ENCODE measurements at places on chromosomes 4 and X. TPM values are rescaled to one million over a fixed set of nuclear protein-coding genes. Genes with fewer than 3 reads are reported as not detected.

GRCh38 chr4:140906993-140907962 is 151.1 kb upstream of the TBC1D9 start:
- no peak for DNase-seq

The POLA1 gene
- total RNA-seq, result 44.8 TPM

GRCh38 chr4:118969359-118969758 is 80.7 kb downstream of the SYNPO2 start:
- DNase-seq, result no peak

- DNase-seq, result no peak
Observed at GRCh38 chr4:95428291-95429070, 120.3 kb downstream of the UNC5C start.

The CWH43 gene
- total RNA-seq, result not detected

The SULT1B1 gene
- total RNA-seq, result 0.46 TPM

DNA sequence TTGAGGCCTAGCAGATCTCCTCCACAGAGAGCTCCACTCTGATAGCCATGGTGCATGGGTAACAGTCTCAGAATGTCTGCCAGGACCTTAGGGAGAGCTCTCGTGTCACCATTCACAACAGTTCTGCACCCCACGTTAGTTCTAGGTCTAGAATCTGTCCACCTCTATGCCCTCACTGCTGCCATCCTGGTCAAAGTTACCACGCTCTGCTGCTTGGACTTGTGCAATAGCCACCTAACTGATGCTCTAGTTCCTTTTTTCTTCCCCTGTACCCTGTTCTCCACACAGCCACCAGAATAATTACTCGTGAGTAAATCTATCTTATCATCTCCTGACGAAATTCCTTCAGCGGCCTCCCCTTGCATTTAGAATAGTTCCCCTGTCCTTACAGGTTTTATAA is 268.8 kb upstream of the GATB start:
- no peak for DNase-seq

DNA sequence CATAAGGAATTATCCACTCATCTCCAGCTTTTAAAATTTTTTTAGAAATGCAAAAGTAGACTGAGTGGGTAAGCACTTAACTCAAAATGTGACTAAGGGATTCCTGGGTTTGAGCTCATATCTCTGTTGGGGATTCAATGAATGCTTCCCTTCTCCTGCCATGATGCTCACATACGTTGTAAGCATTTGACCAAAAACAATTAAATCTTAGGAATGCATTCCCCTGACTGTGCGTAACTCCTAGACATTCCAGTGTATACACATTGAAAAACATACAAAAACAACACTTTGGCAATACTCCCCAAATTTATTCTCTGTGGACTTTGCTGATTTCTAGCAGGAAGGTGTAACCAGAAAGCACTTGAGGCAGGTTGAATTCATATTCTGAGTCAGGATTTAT is 29.8 kb downstream of the SPANXA2 start:
- DNase-seq, result no peak

DNA sequence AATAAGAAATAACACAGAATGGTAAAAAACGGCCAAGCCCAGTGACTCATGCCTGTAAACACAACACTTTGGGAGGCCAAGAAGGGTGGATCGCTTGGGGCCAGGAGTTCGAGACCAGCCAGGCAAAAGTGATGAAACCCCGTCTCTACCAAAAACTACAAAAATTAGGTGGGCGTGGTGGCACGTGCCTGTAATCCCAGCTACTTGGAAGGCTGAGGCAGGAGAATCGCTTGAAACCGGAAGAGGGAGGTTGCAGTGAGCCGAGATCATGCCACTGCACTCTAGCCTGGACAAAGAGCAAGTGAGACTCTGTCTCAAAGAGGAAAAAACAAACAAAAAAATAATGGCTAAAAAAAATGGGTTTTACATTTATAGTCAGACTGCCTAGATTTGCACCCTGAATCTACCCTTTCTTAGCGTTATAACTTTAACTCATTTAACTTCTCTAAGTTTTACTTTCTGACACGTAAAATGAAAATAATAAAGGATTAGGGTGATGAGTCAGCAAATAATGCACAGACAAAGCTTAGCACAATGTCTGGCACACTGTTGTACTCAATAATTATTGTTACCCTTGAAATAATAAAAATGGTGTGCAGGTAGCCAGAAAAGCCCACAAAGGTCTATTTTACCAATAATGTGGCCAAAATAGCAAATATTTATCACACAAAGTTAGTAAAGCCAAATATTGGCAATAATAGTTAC is 55.0 kb downstream of the ATP11C start:
- DNase-seq, result no peak

The CT47B1 gene
- total RNA-seq, result not detected

The PAGE2B gene
- total RNA-seq, result not detected

GRCh38 chrX:1938190-1938589 is 323.3 kb downstream of the ASMT start:
- DNase-seq, result no peak

- DNase-seq, result no peak
Observed at GRCh38 chr4:82577451-82577850, 15.7 kb upstream of the TMEM150C start.

The CXXC4 gene
- 40.8 TPM for total RNA-seq

The DDX53 gene
- not detected for total RNA-seq

DNA sequence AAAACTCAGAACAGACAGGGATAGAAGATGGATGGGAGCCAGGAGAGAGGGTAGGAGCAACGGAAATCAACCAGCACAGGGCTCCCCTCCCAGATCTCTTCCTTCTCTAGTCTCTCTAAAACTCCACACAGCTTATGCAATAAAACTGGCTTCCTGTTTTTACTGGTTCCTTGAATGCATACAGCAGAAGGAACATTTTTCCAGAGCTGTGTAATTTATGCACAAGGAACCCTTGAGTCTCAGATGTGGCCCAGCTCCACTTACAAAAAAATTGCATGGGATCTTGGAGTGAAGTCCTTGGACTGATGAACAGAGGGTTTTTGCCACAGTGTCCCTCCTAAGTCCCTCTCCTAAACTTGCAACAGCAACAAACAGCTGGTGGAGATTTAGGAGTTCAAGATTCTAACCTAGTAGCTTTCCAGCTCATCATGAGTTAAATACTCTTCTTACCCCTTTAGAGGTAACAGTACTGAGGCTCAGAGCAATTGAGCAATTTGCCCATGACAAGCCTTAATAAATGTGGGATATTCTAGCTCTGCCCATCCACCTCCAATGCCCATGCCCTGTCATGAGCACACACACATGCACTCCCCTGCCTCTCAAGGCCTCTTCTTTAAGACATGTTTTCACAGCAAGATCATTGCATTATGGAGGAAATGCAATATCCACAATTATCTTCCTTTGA is 18.4 kb upstream of the CC2D2A start:
- no peak for DNase-seq

The TMEM154 gene
- total RNA-seq, result 0.46 TPM

DNA sequence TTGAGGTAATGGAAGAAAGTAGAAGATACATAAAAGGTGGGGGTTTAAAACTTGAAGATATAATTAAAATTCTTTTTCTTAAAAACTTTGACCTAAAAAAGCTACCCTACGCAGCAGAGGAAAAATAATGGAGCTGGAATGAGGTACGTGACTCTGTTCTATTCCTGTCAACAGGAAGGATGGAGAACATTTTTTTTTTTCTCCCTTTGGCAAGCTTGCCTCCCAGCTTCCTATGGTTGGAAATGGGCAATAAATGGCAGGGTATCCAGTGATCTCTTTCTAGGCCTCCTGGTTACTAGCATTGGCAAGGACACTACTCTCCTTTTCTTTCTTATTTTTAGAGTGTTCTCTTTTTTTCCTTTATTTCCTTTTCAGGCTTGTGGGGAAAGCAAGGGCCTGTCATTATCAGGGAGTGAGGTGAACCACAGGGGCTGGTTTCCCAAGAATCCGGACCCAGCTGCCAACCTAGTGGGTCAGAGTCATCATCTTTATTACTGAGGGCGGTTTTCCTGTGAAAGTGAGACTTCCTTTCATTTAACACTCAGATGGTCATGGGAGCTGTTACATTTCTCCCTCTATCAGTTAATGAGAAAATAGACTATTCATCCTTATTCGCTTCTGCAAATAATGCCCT is 224.6 kb downstream of the SPRY1 start:
- DNase-seq, result no peak

GRCh38 chr4:6539009-6539764 is 35.8 kb upstream of the MAN2B2 start:
- DNase-seq, result no peak

- no peak for DNase-seq
Observed at GRCh38 chr4:1658146-1658545, 26.0 kb downstream of the FAM53A start.

GRCh38 chr4:26326791-26327190 is 6.0 kb downstream of the RBPJ start:
- no peak for DNase-seq

- DNase-seq, result no peak
Observed at GRCh38 chrX:15719324-15719968, 18.6 kb upstream of the CA5B start.

- DNase-seq, result no peak
Observed at GRCh38 chr4:19728773-19729172, 522.9 kb upstream of the SLIT2 start.

The ZNF674 gene
- total RNA-seq, result 7.0 TPM

The XK gene
- total RNA-seq, result 1.1 TPM

DNA sequence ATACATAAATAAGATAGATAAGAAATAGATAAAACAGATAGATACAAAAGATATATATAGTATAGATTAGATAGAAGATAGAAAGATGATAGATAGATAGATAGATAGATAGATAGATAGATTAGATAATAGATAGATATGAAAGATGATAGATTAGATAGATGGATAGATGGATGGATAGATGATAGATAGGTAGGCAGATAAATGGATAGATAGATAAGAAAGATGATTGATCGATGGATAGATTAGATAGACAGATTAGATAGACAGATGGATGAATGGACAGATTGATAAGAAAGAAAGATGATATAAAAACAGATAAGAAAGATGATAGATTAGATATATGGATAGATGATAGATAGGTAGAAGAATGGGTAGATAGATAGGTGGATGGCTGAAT is 90.3 kb downstream of the SMIM20 start:
- no peak for DNase-seq

The F8A2 gene
- not detected for total RNA-seq

The ERVMER34-1 gene
- total RNA-seq, result 2.2 TPM

- no peak for DNase-seq
Observed at GRCh38 chr4:10085828-10086505, 30.6 kb downstream of the WDR1 start.

The C4orf51 gene
- not detected for total RNA-seq

GRCh38 chrX:87515836-87516235 is 1.8 kb upstream of the KLHL4 start:
- no peak for DNase-seq

GRCh38 chr4:91220315-91220714 is 1083.5 kb upstream of the GRID2 start:
- DNase-seq, result no peak

The PRR27 gene
- total RNA-seq, result not detected

Data from progenitor cell of endocrine pancreas (in vitro differentiated cells).